ENCODE measurements at places on chromosomes 12 and 14. TPM values are rescaled to one million over a fixed set of nuclear protein-coding genes. Genes with fewer than 3 reads are reported as not detected.

- no peak for DNase-seq
These were observed 148.6 kb downstream of the ASCL1 start for GRCh38 chr12:103105971-103106597.

DNA sequence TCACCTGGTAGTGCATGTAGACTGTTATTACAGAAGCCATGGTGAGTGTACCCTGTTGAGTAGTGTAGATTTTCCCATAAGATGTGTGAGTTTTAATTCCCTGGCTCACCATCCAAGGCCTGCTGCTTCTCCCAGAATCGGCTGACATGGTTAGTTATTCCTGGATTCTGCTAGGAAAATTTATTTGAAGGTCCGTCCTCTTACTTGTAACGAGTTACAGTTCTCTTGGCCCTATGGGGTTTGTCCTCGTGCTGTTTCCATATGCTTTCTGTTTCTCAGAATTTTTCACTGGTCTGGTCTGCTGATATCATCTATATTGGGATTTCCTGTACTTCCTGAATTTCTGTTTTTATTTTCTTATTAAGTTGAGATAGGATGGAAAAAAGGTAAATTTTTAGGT, 423.3 kb upstream of the RGS6 start:
- DNase-seq, result no peak

KRT85 gene
- not detected for total RNA-seq

DGLUCY gene
- 59.0 TPM for total RNA-seq

- no peak for DNase-seq
These were observed 340.4 kb downstream of the NAV3 start for GRCh38 chr12:78171061-78171460.

Measured in dermis blood vessel endothelial cell (primary cell).